GM10248 (cell line): ENCODE measurements at places on chromosomes 5 and 9.
A peak's percentile ranks its signal among the peaks of the same experiment; 100 is the strongest.

GRCh38 chr9:99069075-99069474 lies 35.8 kb upstream of the TGFBR1 start:
- no peak for DNase-seq

- DNase-seq = no peak
Observed at GRCh38 chr5:116492016-116492623, 82.5 kb downstream of the SEMA6A start.

- DNase-seq = no peak
Observed at GRCh38 chr5:3361811-3362605, 233.6 kb upstream of the IRX1 start.

DNA sequence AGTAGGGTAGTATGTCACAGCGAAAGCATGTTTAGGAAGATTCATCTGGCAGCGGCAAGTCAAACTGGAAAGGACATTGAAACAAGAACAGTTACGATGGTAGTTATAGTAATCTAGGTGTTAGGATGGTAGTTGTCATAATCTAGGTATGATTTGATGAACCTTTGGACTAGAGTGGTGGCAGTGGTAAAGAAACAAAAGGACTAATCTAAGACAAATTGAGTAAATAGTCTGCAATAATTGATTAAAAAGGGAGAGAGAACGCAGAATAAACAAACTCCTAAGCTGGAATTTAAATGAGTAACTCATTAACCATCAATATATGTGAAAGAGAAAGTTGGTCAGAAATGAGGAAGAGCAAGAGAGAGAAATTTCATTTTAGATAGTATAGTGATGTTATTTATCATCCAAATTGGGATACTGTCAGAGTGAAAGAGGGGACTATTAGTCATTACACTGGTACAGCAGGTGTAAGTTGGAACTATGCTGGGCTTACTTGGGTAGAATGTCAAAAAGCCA lies 56.8 kb downstream of the MTREX start:
- DNase-seq = peak; percentile 59

DNA sequence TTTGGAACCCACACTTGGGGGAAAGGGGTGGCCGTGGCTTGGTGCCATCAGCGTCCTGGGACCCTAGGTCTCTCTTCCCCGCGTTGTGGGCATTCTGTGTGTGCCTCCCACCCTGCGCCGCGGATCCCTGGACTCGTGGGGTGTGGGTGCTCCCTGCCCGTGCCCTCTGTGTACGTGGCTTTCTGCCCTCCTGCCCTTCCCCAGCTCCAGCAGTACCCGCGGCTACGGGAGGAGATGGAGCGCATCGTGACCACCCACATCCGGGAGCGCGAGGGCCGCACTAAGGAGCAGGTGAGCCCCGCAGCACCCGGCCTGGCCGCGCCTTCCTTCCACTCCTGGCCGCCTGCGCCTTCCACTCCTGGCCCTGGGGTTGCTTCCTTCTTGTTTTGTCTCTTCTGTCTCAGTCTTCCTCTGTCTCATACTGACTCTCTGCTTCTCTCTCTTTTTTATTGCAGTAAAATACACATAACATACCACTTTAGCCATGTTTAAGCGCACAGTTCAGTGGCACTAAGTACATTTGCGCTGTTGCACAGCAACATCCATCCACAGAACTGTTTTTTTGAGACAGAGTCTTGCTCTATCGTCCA lies 30.7 kb downstream of the DNM1 start:
- no peak for DNase-seq

GRCh38 chr9:77927265-77927664 lies 104.3 kb downstream of the GNAQ start:
- no peak for DNase-seq

GRCh38 chr5:132777209-132778069 lies at the start of gene SEPTIN8:
SEPTIN8 (minus strand) TSS chr5:132777239; CDS start chr5:132777137, 102 bp downstream.
- peak; percentile 82 for DNase-seq

- no peak for DNase-seq
Observed at GRCh38 chr9:117677572-117677971, 26.6 kb upstream of the TLR4 start.

- no peak for DNase-seq
Observed at GRCh38 chr5:115132465-115132864, 37.2 kb downstream of the TRIM36 start.

GRCh38 chr5:115378754-115379153 lies 82.3 kb upstream of the CCDC112 start:
- no peak for DNase-seq

DNA sequence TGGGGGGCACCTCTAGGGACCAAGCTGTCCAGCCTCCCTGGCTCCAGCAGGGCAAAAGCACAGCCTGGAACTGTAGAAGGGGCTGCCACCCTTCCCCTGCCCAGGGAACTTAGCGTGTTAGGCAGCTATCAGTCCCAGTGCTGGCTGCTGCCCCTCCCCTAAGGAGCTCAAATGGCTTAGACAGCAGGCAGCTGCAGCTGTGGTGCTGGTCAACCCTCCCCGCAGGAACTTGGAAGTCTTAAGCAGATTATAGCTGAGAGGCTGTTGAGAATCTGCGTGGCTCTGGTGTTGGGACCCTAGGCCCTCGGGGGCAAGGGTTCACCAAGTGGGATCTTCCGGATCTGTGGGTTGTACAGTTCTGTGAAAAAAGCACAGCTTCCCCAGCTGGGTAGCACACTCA lies 536.5 kb upstream of the CDH10 start:
- no peak for DNase-seq

DNA sequence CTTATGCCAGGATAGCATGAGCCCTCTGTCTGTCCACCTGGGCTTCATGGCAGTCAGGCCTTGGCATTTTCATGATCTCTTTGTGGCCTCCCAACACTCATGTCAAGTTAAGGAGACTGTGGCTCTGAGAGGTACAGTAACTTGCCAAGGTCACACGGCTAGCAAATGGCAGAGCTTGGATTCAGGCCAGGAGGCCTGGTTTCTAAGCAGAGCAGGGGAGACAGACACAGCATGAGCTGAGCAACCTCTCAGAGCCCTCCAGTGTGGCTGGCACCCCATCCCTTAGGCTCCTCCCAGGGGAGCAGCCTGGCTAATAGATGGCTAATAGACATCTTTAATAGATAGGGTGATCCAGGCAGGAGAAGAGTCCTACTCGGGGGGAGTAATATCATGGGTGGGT lies 4.1 kb downstream of the SYNPO start:
- no peak for DNase-seq

GRCh38 chr9:127005770-127006314 lies 91.3 kb downstream of the RALGPS1 start:
- no peak for DNase-seq

- no peak for DNase-seq
Observed at GRCh38 chr5:1987471-1987870, 104.7 kb upstream of the IRX4 start.

- no peak for DNase-seq
Observed at GRCh38 chr5:44546286-44546685, 157.1 kb upstream of the FGF10 start.

GRCh38 chr9:86487838-86488233 lies 133.6 kb upstream of the TUT7 start:
- no peak for DNase-seq

DNA sequence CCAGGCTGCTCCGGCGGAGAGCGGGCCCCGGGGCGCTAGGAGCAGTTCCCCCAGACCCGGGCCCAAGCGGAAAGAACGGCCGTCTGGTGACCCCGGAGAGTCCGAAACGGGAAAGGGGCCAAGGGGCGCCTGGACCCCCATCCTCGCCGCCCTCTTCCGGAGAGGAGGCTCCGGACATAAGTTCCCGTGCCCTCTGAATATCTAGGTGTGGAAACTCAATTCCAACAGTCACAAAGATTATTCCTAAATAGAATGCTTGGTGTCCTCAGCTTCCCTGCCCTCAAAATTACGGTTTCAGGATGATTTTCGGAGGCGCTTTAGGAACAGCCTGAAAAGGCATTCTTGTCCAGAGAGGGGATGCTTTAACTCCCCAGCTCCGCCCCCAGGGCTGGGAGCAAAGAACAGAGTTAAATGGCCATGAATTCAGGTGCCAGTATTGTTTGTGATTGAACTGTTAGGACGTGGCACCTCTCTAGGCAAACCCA lies 681 bp upstream of the LHFPL2 start:
- DNase-seq = no peak

DNA sequence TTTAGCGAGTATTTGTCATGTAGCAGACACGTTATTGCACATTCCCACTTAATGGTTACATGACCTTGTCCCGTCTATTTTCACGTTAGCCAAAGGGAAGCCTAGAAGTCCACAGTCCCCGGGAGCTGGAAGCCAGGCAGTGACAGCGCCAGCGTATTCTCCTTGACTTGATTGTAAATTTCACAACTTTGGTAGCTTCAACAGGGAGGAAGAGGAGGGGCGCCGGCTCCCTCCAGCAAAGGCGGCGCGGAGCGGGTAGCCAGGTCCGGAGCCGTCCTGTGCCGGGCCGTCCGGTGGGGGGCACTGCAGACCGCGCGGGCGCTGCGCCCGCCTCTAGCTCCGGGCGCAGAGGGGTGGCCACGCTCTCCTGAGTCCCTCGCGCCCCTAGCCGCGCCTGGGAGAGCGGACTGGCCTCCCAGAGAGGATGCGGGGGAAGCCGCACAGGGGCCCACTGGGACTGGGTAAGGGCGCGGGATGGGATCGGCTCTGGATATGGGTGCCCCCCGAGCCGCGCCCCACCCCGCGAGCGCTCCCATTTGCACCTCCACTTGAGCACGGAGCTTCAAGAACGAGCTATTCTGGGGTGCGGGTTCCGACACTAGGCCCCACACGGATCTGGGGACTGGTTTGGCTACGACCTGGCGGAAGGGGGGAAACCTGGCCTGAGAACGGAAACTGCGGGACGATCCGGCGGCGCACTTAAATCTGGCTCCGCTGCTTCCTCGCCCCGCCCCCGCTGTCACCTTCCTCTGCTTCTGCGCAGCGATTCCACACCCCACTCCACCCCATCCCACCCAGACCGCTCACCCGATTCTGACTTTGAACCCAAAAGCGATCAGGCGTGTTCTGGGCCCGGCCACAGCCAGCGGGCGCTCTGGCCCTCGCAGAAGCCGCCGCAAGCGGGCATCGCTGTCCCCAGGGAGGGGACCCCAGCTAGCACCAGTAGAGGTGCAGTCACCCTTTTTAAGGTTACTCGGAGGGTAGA lies 23.8 kb downstream of the KLF4 start:
- DNase-seq = peak; percentile 70

GRCh38 chr5:156913719-156914370 lies 49.2 kb downstream of the TIMD4 start:
- DNase-seq = peak; percentile 61

DNA sequence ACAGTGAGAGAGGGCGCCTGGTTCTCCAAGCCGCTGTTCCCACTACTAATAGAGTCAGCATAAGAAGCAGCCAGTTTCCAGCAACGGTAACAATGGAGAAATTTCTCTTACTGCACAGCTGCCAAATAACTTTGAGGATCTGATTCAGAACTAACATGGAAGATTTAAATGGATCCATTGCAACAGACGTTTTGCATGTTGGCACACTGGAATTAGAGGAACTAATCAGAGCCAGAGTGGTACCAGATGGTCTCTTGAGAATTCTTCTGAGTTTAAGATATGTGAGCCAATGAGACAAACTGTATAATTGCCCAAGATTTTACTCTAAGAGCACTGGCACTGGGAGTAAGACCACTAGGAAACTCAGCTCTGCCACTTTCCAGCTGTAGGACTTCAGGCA lies 186.5 kb downstream of the EFNA5 start:
- no peak for DNase-seq

- DNase-seq = no peak
Observed at GRCh38 chr9:9612270-9612669, 1000.5 kb downstream of the PTPRD start.

DNA sequence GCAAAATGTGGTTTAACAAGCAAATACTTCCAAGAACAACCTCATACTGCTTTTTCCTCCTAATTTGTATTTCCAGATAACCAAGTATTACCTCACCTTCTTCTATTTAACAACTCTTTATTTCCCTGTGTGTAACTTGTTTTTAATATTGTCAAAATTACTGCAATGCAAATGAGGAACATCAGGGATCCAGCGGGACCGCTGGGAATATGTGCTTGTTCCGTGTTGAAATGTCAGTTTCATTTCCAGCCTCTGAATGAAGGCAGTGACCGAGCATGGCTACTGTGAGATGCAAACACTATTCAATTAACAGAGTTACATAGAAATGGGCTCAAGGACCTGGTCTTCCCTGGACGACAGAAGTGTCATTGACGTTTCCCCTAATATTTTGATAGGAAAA lies 110.8 kb upstream of the CTSL start:
- DNase-seq = no peak

GRCh38 chr5:96342581-96342980 lies 90.5 kb downstream of the PCSK1 start:
- no peak for DNase-seq

DNA sequence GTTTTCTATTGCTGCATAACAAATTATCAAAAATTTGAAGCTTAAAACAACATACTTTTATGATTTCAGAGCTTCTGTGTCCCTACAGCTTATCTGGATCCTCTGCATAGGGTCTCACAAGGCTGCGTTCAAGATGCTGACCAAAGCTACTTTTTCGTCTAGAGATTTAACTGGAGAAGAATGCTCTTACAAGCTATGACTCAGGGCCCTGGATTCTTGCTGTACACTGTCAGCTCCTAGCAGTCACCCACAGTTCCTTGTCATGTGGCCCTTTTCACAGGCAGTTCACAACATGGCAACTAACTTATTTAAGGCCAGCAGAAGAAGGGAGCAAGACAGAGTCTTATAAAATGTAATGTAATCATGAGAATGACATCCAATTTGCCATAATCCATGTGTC lies 70.8 kb upstream of the FAM174A start:
- DNase-seq = no peak

DNA sequence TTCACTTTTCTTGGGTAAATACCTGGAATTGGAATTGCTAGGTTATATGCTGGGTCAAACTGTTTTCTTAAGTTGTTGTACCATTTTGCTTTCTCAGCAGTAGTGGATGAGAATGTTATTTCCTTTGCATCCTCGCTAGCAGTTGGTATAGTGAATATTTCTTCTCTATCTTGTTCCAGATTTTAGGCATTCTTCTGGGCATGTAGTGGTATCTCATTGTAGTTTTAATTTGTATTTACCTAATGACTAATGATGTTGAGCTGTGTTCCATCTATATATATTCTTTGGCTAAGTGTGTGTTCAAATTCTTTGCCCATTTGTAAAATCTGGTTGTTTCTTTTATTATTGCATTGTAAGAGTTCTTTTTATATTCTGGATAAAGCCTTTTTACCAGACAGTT lies 333.3 kb downstream of the MAT2B start:
- no peak for DNase-seq

DNA sequence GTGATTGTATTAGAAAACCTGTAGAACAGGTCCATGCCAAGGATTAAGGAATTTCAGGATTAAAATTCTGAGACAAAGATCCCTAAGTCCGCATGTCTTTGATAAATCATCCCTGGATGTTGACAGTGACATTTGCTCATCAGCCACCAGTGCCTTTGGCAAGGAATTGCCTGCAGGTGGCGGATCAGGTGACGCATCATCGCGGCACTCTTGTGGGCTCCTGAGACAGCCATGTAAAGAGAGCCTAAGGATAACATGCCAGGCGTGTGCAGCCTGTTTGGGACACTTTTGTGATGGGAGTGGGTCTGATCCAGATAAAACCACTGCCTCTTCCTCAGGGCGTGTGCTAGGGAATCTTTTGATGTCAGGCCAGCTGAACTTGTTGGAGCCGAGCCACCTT lies 40.6 kb downstream of the ADCY2 start:
- no peak for DNase-seq

GRCh38 chr9:83231039-83231438 lies 168.1 kb upstream of the RASEF start:
- no peak for DNase-seq

- no peak for DNase-seq
Observed at GRCh38 chr5:16593628-16594027, 23.2 kb downstream of the RETREG1 start.
